ENCODE measurements at places on chromosomes 11 and 22. TPM values are rescaled to one million over a fixed set of nuclear protein-coding genes. Genes with fewer than 3 reads are reported as not detected.
A peak's percentile ranks its signal among the peaks of the same experiment; 100 is the strongest.

DNA sequence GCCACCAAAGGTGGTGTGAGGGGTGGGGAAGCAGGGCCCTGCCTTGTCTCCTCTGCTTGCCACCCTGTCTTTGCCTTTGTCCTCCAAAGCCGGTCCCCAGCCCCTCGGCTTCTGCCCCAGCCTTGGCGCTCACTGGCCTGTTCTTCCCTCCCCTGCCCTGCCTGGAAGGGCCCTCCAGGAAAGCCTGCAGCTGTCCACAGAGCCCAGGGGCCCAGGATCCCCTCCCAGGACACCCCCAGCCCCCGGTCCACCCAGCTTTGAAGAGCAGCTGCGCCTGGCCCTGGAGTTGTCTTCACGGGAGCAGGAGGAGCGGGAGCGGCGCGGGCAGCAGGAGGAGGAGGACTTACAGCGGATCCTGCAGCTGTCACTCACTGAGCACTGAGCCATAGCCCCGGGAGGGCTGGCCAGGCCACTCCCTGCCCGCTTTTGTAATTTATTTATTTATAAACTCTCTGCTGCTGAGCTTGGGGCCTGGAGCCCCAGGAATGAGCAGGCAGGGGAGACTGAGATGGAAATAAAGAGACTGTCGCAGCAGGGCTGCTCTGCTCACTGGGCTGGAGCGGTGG lies 1.3 kb upstream of the SSH3 start:
- DNase-seq = peak; percentile 48

DNA sequence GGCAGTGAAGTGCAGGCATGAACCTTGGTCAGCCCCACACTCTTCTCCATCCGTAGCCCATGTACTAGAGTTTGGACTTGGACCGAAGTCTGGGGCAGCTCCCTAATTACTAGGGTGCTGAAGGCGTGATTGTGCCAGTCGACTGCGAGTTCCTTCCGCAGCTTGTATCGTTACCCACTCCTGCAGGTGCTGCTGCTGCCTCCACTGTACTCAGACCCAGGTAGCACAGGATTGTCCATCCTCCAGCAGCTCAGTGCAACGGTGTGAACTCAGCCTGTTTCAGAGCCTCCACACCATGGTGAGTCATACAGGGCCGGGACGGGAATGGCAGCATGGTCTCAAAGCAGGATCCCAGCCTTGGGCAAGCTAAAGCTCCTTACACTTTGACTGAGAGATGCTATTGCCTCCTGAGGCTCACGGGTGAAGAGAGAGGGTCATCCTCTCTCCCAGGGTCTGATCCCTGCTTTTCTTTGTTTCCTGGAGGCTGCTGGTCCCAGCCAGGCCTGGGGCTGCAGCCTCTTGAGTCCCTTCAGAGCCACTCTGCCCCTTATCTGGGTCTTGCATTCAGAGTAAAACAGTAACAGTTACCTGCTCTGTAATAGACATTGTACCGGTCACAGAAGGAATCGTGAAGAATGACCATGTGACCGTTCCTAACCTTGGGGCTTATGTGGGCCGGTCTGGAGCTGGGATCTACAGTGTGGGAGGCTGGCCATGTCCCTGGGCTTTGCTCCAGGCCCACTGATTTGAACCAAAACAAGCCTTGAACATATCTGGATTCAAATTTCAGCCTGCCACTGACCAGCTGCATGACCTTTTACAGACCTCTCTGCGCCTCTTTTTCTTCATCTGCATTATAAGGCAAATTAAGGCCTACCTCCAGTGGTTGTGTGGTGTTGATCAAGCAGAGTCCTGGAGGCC lies 1.7 kb downstream of the TKFC start:
- DNase-seq = no peak

HBE1 gene
- 4.3 TPM for polyA plus RNA-seq

DNA sequence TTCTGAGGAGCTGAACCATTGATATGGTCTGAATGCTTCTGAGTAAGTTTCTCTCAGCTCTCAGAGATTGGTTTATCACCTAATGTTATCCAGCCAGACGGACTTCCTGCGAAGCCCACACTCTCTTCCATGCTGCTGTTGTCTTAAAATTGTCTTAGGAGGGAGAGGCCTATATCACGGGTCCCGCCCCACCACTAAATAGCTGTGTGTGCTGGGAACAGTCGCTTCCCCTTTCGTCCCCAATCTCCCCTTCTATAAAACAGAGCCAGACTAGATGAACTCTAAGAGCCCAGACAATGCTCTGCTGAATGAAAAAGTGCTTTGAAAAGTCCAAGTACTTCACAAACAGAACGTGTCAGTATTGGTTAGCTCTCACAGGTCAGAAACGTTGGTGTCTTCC lies 81.4 kb upstream of the AKIP1 start:
- DNase-seq = no peak

AAMDC gene
- 45.5 TPM for polyA plus RNA-seq

DNA sequence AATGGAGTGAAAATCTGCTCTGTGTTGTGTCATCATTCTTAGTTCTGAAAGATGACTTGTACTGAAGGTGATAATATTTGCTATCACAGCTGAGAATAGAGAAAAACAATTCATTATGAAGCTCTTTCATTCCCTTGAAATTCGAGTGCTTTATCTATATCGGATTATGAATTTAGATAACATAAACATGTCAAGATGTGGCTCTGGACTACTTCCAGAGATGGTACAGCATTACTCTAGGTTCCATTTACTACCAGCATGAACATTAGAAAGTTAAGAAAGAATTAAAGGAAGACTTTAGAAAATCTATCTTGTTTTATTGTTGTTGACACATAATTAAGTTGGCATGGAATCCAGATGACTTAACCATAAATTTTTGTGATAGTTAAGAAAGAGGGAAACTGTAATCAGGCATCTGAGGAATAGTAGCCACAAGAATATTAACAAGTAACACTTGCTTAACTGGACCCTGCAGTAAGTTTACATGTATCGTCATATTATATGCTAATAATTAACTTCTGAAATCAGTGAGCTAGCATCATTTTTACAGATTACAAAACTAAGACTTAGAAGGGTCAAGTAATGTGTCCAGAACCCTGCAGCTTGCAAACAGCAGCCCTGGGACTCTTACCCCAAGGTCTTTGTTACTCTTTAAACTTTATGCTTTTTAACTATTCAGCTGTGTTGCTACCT lies 182.6 kb downstream of the DDX10 start:
- no peak for DNase-seq

GRCh38 chr22:50702821-50703725 lies 30.4 kb downstream of the SHANK3 start:
- DNase-seq = no peak

- no peak for DNase-seq
Observed at GRCh38 chr11:9691865-9692264, 28.0 kb downstream of the SWAP70 start.

GRCh38 chr11:8098361-8098760 lies 17.4 kb downstream of the TUB start:
- no peak for DNase-seq

CCDC90B gene
- 74.9 TPM for polyA plus RNA-seq

All from hindlimb muscle (tissue), 1 donor.